ENCODE measurements at places on chromosomes 1 and 21.
A peak's percentile ranks its signal among the peaks of the same experiment; 100 is the strongest.

GRCh38 chr21:41098076-41098475 is 69.9 kb upstream of the BACE2 start:
- no peak for DNase-seq

DNA sequence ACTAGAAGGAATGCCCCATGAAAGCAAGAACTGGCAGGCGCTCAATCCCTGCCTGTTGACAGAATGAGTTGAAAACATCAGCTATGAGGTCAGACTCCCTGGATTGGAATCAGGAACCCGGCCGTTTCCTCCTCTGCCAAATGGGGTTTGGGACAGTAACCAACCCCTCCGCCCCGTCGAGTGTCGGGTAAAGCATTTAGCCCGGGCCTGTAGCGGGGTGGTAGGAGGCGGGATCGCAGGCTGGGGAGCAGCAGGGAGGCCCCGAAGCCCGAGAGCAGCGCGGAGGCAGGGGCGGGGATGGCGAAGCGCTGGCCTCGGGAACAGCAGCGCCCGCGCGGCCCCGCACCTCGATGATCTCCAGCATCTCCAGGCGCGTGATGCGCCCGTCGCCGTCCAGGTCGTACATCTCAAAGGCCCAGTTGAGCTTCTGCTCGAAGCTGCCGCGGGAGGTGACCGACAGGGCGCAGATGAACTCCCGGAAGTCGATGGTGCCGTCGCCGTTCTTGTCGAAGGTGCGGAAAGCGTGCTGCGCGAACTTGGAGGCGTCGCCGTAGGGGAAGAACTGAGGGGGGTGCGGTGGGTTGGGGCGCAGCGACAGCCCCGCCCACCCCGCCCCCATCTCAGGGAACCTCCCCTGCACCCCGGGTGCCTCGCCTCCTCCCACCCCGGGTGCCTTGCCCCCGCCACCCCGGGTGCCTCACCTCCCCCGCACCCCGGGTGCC is 7.5 kb downstream of the HPCAL4 start:
- DNase-seq: no peak

DNA sequence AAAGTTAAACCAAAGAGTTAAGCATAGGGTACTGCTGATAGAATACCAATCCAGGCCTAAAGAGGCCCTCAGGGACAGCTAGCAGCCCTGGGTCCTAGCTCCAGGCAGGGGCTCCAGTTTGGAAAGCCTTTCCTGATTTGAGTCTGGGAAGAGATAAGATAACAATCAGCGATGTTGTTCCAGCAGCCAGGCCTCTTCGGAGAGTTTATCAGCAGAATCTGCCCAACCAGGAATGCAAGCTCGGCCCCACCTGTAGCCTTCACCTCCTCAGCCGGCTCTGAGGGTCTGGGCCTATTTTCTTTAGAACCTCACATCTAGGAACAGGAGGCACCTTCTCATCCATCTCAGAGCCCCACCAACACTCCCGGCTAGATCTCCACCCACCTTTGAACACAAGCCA is 42.6 kb downstream of the PLEKHA6 start:
- DNase-seq: no peak

DNA sequence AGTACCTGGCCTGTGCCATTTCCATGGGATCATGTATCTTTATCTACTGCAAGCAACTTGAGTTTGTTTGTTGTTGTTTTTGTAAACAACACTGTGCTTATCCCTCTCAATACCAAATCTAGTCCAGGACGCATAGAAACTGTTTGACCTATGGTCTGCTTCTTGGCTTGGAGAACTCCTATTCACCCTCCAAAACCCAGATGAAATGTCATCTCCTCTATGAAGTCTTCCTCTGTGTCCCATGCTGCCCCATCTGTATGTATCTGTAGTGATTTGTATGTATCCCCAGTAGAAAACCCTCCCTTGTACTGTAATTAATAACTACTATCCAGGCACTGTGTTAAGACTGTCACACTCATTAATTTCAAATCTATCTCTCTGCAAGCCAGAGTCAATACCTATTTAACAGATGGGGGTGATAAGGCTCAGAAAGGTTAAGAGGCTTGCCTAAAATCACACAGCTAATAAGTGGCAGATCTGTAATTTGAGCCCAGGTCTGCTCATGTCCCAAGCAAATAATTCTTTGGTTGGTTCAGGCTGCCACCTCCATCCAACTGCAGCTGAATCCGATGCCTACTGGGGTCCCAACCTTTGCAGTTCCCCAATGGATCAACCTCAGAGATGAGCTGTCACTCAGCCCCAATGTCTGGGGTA is 24.6 kb upstream of the ECE1 start:
- no peak for DNase-seq

DNA sequence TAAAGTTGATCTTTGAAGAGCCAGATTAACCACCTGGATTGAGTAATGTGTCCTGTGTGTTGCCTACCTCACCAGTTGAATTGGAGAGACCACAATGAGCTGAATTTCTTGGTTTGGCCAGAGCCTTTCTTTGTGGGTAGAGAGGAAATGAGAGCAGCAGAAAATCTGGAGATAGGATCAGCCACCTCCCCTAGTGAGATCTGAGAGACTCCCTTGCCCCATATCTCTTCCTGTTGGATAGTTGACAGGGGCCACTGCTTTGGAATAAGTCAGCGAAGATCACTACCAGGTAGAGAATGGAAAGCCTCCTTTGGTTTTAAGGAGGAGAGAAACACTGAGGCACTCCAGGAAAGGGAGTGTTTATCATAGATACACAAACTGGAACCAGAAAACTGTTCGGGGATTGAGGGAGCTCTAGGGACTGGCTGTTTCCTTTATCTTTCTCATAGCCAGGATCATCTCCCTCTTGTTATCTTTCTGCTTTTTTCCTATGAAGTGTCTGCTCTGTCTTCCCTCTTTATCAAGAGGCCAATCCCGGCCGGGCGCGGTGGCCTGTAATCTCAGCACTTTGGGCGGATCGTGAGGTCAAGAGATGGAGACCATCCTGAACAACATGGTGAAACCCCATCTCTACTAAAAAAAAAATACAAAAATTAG is 21.3 kb upstream of the ZNF326 start:
- DNase-seq: no peak

GRCh38 chr1:203677771-203678170 is 51.1 kb downstream of the ATP2B4 start:
- DNase-seq: no peak

- DNase-seq: no peak
Measured at GRCh38 chr1:47181955-47182675, 7.7 kb downstream of the PDZK1IP1 start.

DNA sequence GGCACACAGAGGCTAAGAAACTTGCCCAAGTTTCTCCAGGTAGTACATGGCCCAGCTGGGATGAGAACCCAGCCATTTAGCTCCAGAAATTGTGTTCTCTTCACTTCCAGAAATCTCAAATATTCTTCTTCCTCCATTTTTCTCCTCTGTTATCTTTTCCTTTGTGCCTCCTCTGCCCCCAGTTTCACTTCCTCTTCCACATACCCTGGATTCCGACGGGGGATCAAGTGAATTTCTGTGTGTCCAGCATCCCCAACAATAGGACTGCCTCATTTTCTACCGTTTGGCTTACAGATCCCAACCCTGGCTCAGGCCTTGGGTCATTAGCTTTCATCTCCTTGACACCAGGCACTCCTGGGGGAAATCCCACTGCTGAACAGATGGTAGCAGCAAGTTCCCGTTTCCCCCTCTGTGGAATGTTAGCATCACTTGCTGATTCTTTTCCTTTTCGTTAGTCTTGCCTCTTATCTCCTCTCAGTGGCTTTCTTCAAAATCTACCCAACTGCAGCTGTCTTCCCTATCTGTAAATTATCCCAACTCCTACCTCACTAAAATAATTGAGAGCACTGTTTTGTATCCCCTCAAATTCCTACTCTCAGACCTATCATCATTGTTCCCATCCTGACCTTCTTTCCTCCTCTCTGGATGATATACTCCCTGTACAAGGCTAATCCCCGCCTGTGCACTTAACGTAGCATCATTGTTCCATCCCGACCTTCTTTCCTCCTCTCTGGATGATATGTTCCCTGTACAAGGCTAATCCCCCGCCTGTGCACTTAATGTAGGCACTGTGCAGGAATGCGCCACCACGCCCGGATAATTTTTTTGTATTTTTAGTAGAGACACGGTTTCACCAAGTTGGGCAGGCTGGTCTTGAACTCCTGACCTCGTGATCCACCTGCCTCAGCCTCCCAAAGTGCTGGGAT is 36.5 kb downstream of the SCCPDH start:
- DNase-seq: no peak

DNA sequence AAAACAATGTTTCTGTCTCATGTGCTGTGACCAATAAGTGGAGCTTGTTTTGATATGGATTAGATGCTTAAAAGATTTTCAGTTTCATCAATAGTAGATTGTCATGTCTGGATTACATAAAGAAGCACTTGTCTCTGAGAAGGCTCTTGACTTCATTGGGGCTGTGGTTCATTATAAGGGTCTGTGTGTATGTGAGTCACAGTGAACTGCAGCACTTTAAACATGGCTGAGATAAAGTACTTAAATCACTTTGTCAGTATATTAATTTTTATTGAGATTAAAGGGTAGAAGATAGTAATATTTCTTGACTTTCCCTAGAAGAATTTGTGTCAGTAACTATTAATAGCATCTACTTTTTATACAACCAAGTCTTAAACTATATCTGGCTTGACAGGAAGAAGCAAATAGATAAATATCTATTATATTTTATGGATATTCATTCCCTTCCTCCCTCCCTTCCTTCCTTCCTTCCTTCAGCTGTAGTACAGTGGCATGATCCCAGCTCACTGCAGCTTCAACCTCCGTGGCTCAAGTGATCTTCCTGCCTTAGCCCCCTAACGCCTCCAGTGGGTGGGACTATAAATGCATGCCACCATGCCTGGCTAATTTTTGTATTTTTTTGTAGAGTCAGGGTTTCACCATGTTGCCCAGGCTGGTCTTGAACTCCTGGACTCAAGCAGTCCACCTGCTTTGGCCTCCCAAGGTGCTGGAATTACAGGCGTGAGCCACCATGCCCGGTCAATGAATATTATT is 48.8 kb downstream of the ZFYVE9 start:
- DNase-seq: no peak

DNA sequence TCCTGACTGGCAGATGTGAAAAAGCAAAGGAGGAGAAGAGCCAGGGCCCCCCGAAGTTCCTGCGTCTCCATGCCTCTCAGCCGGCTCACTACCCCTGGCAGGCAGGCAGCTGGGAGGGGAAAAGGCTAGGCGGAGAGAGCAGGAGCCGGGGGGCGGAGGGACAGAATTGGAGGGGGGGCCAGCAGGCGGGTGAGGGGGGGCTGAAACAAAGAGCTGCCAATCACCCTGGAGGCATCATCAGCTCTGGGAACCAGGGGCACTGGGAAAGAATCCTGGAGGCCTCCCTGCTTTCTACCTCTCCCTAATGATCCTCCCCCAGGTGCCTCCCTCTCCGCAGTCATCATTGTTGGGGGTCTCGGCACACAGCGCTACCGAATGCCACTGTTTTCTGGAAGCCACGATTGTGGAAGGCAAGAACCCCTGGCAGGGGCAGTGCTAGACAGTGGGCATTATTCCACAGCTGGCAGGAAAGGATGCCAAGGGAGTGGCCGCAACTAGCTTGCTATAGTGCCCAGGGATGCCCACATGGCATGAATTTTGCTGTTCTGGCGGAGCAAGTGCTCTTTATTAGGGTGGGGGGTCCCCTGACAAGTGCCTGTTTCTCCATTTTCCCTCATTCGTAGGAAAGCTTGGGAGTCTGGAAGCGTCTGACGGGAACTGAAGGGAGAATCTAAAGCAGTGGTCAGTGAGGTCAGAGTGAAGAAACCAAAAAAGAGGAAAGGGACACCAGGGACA is at the start of gene THBS3:
TSS of gene THBS3 (minus strand) at position 92 of the 735 bp plus-strand sequence. CDS start at position 71, 21 bp downstream.
- peak; percentile 48 for DNase-seq

- no peak for DNase-seq
Measured at GRCh38 chr1:28510970-28511440, 5.2 kb downstream of the RCC1 start.

- DNase-seq: no peak
Measured at GRCh38 chr1:101797722-101798121, 199.0 kb downstream of the OLFM3 start.

DNA sequence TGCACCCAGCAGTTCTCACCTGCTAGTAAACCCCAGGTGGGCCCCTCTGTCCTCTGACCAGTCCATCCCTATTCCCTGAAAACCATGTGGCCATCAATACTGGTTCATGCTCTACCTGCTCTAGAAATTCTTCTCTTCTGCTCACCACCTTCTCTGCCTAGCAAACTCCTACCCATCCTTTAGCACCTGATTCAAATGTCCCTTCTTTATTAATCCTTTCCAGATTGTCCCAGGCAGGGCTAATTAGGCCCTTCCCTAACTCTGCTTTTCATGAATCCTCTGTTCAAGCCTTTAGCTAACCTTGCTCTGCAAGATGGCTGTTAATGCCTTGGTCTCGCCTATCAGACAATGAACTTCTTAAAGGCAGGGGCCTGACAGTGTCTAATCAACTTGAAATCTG is 62.1 kb upstream of the TRABD2B start:
- no peak for DNase-seq

GRCh38 chr21:20163167-20163566 is 835.0 kb upstream of the NCAM2 start:
- DNase-seq: no peak

DNA sequence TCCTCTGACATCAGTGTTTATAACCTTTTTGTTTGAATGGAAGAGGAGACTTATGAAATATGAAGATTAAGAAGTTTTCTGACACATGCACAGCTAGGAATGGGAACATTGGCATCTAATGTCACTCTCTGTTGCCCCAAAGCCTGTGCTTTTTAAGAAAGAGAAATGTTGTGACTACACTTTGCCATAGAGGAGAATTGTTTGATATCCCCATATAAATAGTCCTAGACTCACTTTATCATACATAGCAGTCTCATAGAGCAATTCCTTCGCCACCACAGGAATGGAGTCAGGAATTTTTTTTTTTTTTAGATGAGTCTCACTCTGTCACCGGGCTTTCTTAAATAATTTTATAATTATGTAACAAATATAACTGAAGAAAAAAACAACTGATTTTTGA is 1.5 kb downstream of the KRTAP21-3 start:
- no peak for DNase-seq

- no peak for DNase-seq
Measured at GRCh38 chr1:41623736-41624135, 139.3 kb upstream of the EDN2 start.

DNA sequence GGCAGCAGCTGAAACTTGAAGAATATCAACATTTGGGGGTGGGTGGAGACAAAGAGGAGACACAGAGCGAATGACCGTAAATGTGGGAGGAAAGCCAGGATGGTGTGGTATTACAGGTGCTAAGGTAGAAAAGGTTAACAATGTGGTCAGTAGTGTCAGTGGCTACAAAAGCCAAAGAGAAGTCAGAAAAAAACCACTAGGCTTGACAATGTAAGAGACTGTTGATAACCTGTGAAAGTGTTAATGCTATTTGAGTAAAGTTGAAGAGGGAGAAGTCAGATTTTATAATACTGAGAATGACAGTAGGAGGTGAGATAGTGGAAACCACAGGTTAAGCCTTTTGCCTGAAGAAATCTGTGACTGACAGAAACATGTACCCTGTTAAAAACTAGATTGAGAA is 120.8 kb downstream of the CLEC20A start:
- DNase-seq: no peak

DNA sequence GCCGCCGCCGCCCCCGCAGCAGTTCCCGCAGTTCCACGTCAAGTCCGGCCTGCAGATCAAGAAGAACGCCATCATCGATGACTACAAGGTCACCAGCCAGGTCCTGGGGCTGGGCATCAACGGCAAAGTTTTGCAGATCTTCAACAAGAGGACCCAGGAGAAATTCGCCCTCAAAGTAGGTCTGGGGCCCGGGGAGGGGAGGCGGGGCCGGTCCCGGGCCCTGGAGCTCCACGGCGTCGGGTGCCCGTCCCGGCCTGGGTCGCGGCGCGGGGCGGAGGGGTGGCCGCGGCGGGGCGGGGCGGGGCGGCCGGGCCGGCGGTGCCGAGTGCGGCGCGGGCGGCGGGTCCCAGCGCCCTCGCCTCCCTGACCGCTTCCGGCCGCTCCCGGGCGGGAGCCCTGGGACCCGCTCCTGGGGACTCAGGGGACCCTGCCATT is 646 bp downstream of the MAPKAPK2 start:
- DNase-seq: peak; percentile 78
